NCI-H187 (cell line): ENCODE measurements at places on chromosomes 5 and 9.

GRCh38 chr9:86591472-86591871 lies 237.3 kb upstream of the TUT7 start:
- DNase-seq, result no peak

DNA sequence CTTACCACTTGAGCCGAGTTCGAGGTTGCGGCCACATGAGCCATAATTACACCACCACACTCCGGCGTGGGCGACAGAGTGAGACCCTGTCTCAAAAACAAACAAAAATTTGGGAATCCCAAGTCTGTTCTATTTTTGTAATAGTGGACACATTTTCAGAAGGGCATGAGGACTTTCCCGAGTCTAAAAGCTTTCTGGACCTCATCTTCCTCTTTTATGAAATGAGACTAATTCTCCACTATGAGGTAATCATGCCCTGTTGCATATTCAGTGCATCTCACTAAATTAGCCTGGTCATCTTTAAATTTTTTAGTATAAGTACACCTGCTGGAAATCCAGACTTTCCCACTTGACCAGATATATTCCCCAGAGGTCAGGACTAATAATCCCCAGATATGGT lies 55.7 kb downstream of the GGTA1 start:
- no peak for DNase-seq

- DNase-seq, result no peak
Observed at GRCh38 chr5:151141535-151141934, 16.0 kb downstream of the ANXA6 start.

DNA sequence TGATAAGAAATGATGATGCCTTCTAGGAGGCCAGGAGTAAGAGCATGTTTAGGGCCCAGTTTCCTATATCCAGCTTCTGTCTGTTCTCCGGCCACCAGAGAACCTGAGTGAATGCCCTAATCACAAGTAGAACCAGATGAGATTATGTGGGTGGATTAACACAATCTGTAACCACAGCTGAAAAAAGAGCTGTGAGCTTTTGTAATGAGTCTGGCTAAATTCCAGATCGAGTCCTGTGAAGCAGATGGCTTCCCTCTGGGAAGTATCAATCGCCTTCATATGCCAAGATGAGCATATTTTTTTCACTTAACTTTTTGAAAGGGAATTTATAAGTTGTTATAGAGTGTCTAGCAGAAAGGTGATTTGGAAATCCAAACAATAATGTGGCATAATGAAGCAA lies 99.8 kb downstream of the NNT start:
- DNase-seq, result no peak

DNA sequence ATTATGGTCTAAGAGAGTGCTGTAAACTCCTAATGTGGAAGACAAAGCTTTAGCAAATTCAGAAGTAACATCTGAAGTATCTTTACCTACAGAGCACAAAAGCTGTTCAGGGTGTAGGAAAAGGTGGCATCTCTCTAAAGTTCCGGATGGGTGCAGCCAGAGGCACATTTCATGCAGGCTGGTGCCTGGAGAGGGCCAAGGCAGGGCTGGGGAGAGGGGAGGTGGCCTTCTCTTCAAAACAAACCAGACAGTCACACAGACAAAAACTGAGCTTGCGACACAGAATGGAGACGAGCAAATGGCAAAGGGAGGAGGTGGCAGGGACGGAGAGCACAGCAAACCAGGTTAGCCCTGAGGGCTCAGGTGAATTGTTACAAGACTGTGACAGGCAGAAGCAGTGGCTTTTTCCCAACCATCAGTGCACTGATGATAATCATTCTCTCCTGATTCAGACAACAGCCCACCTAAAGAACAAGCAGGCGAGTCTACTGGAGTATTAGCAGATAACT lies 121.5 kb upstream of the PCA3 start:
- DNase-seq, result no peak

GRCh38 chr9:127768698-127769097 lies 9.8 kb downstream of the SH2D3C start:
- DNase-seq, result no peak

- DNase-seq, result no peak
Observed at GRCh38 chr9:129124506-129125069, 13.4 kb downstream of the PTPA start.

DNA sequence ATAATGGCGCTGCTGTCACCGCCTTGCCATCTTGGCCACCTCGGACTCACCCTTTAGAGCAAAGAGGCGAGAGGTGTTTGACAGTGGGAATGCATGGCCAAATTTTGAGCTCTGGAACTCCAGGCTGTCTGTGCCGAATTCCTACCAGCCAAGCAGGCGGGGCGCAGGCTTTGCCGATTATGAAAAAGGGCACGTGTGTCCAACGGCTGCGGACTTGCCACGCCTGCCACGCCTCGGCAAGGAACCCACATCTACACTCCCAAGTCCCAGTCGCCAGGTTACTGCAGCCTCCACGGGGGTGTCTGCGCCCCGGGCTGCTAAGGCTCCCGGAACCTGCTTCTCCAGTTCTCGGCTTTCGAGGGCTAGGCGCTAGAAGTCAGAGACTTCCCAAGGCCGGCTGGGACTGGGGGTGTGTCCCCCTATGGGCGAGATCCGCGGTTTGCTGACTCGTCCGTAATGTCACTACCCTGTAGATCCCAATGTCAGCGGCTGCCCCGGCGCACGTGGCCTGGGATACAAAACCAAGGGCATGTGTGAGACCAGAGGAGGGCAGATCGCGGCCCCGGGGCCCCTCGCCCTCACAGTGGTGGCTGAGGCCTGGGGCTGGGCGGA lies 2.8 kb downstream of the NPR3 start:
- DNase-seq, result no peak

DNA sequence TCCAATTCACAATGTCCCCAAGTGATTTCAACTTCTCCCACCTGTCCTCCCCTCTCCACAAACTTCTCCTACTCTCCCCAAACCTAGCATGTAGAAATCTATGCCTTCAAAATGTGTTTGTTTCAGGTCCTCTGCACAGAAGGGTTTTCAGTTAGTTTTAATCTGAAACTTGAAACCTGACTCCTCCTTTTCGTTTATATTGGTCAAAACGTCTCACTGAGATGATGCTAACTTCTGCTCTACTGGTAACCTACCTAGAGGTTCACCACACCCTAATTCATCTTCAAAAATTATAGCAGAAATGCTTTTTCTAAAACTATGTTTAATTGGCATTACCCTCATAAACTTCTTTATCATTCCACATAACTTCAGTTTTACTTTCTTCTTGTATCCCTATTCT lies 401.8 kb upstream of the ADAMTS16 start:
- DNase-seq, result no peak

- DNase-seq, result no peak
Observed at GRCh38 chr9:82488313-82489200, 500.0 kb downstream of the SPATA31D1 start.

GRCh38 chr9:107348836-107349235 lies 65.8 kb downstream of the RAD23B start:
- DNase-seq, result no peak

GRCh38 chr9:93262537-93263310 lies 78.8 kb downstream of the WNK2 start:
- no peak for DNase-seq

GRCh38 chr5:33232731-33233505 lies 207.8 kb upstream of the TARS1 start:
- no peak for DNase-seq

- DNase-seq, result no peak
Observed at GRCh38 chr5:32475334-32476097, 31.0 kb upstream of the ZFR start.

DNA sequence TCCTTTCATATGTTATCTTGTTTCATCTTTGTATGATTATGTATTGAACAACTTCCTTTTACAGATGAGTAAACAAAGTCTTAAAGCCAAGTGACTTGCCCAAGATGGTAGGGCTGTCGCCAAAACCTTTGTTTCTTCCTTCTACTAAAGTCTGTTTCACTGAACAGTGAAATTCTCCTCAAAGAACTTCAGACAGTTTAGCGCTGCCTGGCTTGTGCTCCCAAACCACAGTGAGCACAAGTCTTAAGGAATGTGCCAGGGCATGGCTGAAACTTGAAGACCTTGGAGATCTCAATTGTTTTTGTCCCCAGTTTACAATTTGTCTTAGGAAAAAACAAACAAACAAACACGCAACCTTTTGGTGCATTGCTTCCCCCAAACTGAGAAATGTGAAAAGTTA lies 273.5 kb downstream of the CRB2 start:
- DNase-seq, result no peak

DNA sequence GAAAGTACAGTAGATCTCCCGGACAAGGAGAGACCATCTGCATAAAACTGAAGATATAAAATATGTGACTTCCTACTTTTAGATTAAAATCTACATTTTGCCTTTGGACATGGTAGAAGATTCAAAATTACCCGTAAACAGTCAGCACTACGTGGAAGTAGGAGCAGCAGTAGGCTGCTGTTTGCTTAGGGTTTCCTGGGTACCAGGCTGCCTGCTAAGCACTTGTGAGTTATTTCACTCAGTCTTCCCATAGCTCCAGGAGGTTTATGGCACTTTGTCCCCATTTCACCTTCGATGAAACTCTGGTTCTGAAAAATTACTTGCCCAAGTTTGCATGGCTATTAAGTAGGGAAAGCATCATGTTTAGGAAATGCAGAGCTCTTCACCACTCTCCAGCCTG lies 92.6 kb downstream of the STK32A start:
- DNase-seq, result no peak

GRCh38 chr5:109030360-109031143 lies 282.9 kb downstream of the FER start:
- no peak for DNase-seq

- DNase-seq, result no peak
Observed at GRCh38 chr5:133086366-133086875, 34.6 kb downstream of the HSPA4 start.

- DNase-seq, result no peak
Observed at GRCh38 chr5:90279091-90279490, 130.5 kb downstream of the CETN3 start.

DNA sequence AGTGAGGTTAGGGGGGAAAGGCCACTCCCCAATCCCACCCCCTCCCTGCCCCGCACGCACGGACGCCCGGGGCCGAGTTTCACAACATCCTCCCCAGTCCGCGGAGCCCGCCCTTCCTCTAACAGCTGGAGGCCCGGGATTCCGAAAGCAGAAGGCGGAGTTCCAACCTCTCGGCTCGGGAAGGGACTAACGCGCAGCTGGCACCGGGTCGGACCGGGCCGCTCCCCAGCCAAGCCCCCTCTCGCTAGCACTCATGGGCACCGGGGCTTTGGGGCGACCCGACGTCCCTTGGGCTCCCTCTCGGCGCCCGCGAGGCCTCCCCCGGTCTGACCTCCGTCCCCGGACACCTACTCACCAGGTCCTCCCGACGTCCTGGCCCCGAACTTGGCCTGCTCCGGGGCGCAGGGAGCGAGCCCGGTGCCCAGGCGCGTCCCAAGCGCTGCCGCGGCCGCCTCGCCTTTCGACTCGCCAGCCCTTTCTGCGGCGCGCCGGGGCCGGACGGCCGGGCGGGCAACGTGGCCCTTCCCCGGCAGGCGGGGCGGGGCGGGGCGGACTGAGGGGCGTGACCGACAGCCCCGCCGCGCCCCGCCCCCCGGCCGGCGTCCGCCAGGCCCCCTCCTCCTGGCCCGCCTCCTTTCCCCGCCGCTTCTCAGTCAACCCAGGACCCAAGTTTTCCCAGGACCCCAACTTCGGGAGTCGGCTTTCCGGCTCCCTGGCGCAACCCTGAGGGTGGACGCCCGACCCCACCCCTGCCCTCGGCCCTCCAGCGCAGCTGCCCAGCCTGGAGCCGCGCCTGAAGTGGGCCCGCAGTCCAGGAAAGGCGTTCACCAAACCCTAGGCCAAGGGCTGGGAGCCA lies at the start of gene MGAT1:
TSS of gene MGAT1 (minus strand) at position 482 of the 856 bp plus-strand sequence. CDS start 9,835 bp downstream, outside the sequence.
- no peak for DNase-seq

- DNase-seq, result no peak
Observed at GRCh38 chr9:132879457-132880323, 992 bp downstream of the SPACA9 start.

DNA sequence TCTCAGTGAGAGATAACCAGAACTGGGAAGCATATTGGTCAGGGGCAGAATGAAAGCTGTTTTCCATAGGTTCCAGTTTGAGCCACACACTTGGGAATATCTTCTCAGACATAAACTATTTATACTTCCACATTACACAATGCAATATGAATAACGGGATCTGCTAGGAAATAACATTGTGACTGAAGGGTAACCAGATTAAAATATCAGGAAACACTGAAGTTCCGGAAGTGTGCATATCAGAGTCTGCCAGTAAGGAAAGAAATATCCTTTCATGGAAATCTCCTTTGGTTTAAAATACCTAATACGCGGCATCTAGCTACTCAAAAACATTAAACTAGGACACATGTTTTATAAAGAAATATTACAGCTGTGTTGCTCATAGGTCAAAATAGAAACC lies 56.3 kb downstream of the ST8SIA4 start:
- DNase-seq, result no peak

- peak; percentile 11 for DNase-seq
Observed at GRCh38 chr5:115262011-115262320, 711 bp downstream of the PGGT1B start.

- no peak for DNase-seq
Observed at GRCh38 chr5:84017523-84018172, 297.0 kb upstream of the HAPLN1 start.

DNA sequence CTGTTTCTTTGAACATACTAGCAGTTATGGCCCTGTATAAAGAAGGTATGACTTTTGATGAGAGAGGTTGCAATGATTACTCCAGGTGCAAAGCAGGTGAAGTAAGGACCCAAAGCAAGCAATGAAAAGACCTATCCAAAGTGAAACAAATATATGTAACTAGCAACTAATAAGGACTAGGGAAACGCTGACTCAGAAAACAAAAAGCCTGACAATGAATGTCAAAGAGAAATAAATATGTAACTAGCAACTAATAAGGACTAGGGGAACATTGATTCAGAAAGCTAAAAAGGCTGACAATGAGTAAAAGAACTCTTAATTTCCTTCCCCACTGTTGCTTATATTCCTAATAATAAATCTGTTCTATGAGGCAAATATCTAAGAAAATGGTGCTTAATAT lies 43.1 kb downstream of the HMGCR start:
- DNase-seq, result no peak

DNA sequence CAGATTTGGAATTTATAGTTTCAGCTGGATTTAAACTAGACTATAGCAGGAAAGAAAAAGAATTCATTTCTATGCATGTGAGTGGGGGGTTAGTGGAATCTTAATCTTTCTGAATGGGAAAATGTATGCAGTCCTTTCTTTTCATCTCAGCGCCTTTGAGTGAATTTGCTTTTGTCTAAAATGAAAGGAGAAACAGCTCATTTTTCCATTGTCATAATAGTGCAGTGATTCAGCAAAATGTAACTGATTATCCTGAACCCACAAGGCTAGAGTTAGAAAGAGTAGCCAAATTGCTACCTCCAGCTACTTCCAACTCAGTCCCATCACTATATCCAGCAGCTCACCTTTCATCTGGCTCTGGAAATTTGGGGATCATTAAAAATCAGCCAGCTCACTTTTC lies 134.4 kb downstream of the ADAMTSL1 start:
- DNase-seq, result no peak

DNA sequence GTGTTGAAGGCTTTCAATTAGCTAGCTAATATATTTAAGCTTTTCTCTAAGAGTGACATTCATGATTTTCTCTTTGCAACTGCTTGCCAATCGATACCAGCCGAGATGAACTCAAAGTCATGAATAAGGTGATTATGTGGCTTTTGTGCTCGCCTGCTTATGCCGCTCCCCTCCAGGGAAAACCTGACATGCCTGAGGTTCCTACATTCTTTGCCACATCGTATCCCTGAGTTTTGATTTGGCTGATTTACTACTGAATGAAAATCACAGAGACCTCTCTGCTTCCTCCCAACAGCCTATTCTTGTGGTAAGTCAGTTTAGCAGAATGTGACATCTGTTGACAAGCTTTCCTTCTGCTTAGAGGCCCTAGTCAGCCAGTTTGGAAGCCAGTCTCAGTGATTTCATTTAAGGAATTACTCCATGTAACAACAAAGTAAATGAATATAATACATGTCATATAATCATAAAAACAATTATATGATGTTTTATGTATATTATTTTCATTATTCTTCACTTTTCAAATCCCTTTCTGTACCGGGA lies 513.4 kb downstream of the CSNK1G3 start:
- DNase-seq, result no peak
